Upper lobe of left lung (tissue), 6 donors: ENCODE measurements at places on chromosomes 1 and 21.
A peak's percentile ranks its signal among the peaks of the same experiment; 100 is the strongest.

- DNase-seq: no peak
These were observed 74.3 kb upstream of the ADAR start for GRCh38 chr1:154682254-154682653.

GRCh38 chr1:7235871-7236517 lies 450.7 kb downstream of the CAMTA1 start:
- DNase-seq: peak; percentile 12

DNA sequence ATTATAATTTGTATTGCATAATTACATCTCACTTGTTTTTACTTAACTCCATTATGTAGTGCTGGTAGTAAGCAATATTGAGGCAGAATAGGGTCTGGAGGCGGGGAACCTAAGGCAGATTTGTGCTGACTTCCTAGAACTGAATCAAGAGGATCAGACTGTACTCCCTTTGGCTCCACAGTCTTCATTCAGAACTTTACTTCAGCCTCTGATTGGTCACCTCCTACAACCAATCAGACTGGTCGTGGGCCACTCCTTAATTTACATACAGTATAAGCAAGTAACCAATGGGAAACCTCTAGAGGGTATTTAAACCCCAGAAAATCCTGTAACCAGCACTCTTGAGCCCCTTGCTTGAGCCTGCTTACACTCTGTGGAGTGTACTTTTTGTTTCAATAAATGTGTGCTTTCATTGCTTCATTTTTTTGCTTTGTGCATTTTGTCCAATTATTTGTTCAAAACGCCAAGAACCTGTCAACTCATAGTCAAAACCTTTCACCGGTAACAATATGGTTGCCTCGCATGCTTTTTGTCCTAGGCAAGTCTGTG lies 31.6 kb downstream of the ZBTB8OS start:
- no peak for DNase-seq

- DNase-seq: no peak
These were observed 90.7 kb upstream of the VAMP3 start for GRCh38 chr1:7680207-7680954.
